ENCODE measurements at places on chromosomes 1 and 21.
A peak's percentile ranks its signal among the peaks of the same experiment; 100 is the strongest.

GRCh38 chr1:228405200-228405978 lies 1.2 kb downstream of the TRIM11 start:
- peak overlapping the region; percentile 99 for H3K4me3 ChIP-seq
- DNase-seq = no peak
- no peaks in the 10 kb centered on the region for H3K27me3 ChIP-seq
- peak overlapping the region; percentile 95 for H3K27ac ChIP-seq

DNA sequence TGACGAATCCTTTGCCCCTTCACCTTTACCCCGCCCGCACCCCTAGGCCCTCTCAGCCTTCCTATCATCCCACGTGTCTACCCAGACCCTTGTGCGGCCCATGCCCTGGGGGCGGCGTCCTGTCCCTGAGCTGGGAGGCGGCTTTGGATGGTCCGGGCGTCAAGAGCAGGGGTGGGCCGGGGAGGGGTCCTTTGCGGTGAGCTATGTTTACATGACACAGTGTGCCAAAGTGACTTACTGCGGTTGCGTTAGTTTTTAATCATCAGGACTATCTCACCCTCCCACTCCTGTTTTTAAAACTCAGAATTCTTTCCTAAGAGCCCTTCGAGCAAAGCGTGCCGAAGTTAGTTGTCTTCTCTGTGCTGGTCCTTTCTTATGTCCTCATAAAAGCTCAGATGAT lies 144.6 kb downstream of the PGBD5 start:
- DNase-seq = peak; percentile 23
- H3K27me3 ChIP-seq = no peaks in the 10 kb centered on the region
- peak overlapping the region; percentile 38 for H3K27ac ChIP-seq
- peaks cover 3% of the 10 kb centered on the region for H3K36me3 ChIP-seq
- peaks cover 29% of the 10 kb centered on the region for H3K4me1 ChIP-seq

GRCh38 chr1:202228484-202229122 lies 35.0 kb downstream of the LGR6 start:
- peaks cover 20% of the 10 kb centered on the region for H3K4me1 ChIP-seq
- H3K36me3 ChIP-seq = no peaks in the 10 kb centered on the region
- peaks cover 29% of the 10 kb centered on the region for H3K27me3 ChIP-seq
- peak overlapping the region; percentile 62 for H3K27ac ChIP-seq
- H3K4me3 ChIP-seq = no peak overlapping the region

DNA sequence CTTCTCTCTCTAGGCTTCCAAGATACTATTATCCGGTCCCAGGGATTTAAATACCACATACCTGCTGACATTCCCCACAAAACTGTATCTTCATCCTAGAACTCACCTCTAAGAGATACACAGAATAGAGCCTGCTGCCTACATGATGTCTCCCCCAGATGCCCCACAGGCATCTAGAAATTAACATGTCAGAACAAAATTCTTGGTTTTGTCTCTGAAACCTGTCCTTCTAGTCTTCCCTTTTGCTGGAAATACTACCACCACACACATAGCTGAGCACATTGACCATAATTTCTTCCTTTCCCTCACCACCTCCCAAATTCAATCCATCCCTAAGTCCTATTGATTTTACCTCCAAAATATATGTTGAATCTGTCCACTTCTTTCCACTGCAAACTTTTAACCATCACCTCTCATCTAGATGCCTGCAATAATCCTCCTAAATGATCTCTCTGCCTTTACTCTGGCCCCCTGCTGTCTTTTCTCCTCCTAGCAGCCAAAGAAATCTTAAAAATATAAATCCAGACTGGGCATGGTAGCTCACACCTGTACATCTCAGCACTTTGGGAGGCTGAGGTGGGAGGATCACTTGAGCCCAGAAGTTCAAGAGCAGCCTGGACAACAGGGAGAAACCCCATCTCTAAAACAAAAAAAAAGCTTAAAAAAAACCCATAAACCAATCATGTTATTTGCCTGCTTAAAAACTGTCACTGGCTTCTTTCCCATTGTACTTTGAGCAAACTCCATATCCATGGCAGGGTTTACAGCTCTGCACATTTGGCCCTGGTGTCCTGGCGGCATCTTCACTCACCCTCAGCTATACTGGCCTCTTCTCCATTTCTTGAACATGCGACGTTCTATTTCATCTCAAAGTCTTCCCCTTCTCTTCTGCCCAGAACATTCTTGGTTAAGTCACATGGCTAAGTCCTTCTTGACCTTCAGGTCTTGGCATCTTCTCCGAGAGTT lies 6.2 kb upstream of the FAM76A start:
- no peak for DNase-seq
- H3K27me3 ChIP-seq = peaks cover 24% of the 10 kb centered on the region
- H3K36me3 ChIP-seq = no peaks in the 10 kb centered on the region
- no peak overlapping the region for H3K27ac ChIP-seq
- peaks cover 2% of the 10 kb centered on the region for H3K4me1 ChIP-seq
- H3K4me3 ChIP-seq = no peak overlapping the region

GRCh38 chr1:231882790-231883189 lies 256.2 kb downstream of the DISC1 start:
- H3K27ac ChIP-seq = no peak overlapping the region
- H3K27me3 ChIP-seq = no peaks in the 10 kb centered on the region
- no peaks in the 10 kb centered on the region for H3K36me3 ChIP-seq
- no peaks in the 10 kb centered on the region for H3K4me1 ChIP-seq
- DNase-seq = no peak

- no peaks in the 10 kb centered on the region for H3K36me3 ChIP-seq
- DNase-seq = no peak
- no peaks in the 10 kb centered on the region for H3K27me3 ChIP-seq
- H3K4me3 ChIP-seq = no peak overlapping the region
- H3K27ac ChIP-seq = no peak overlapping the region
- H3K4me1 ChIP-seq = no peaks in the 10 kb centered on the region
These were observed 409.5 kb upstream of the ADGRL2 start for GRCh38 chr1:81391125-81391828.

DNA sequence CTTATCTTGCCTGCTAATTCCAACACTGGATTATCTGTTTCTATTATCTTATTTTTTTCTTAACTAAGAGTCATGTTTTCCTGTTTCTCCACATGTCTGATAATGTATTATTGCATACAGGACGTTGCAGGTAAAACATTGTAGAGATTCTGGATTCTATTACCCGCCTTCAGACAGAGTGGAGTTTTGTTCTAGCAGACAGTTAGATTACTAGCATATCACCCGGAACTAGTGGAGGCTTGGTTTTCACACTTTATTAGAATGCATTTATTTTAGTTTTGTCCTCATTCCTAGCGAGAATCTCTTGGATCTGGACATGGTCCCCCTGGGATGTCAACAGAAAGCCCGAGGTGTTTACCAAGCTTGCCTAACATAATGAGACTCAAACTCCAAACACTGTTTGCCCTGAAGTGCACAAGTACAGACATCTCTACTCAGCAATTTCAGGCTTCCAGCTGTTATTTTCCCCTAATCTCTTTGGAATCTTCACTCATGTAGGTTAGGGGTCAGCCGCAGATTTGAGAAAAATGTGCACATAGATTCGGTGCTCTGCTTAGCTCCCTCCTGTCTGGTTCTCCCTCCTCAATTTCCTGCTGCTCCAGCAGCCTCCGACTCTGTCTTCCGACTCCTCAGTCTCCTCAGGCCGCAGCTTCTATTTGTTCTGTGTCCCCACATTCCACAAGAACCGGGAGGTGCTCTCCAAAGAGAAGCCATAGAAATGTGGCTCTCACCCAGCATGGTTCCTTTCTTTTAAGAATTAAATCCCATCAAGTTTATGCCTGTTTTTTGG lies 36.8 kb upstream of the PTPRF start:
- peaks cover 12% of the 10 kb centered on the region for H3K27me3 ChIP-seq
- peaks cover 4% of the 10 kb centered on the region for H3K36me3 ChIP-seq
- no peak for DNase-seq
- H3K4me3 ChIP-seq = no peak overlapping the region
- no peak overlapping the region for H3K27ac ChIP-seq
- H3K4me1 ChIP-seq = no peaks in the 10 kb centered on the region

GRCh38 chr1:107228704-107229371 lies 88.0 kb downstream of the NTNG1 start:
- DNase-seq = no peak
- H3K27me3 ChIP-seq = no peaks in the 10 kb centered on the region
- no peak overlapping the region for H3K4me3 ChIP-seq
- no peaks in the 10 kb centered on the region for H3K4me1 ChIP-seq
- no peak overlapping the region for H3K27ac ChIP-seq
- no peaks in the 10 kb centered on the region for H3K36me3 ChIP-seq

DNA sequence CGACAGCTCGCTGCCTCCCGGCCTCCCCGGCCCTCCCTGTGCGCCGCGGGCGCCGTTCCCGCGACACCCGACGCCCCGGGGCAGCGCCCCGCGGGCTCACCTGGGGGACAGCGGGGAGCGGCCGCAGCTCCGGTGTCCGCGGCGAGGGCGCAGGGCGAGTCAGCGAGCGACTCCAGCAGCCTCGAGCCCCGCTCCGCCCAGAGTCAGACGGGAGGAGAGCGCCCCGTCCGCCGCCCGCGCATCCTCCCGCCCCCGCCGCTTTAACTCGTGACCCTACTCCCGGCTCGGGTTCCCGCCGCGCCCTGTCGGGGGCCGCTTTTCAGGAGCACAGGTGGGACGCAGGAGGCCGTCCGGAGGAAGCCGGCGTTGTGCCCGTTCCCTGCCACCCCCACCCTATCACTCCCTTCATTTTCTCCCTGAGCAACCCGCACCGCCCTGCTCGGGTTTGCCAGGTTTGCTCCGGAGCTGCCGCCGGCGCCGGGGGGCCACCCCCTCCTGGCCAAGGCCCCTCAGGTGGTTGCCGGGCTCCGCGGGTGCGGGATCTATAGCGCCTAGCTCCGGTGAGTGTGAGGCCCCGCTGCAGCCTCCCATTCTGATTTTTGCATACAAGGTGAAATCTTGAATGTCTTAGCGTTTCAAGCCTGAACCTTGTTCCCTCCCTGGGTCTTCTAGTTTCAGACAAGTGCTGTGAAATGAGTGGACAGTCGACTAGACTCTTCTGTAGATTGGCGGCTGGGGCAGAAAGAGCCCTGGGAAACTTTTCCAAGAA lies at the start of gene MCOLN3:
MCOLN3 (minus strand) TSS at position 205 of the 769 bp plus-strand sequence. CDS start 3,140 bp downstream, outside the sequence.
- peaks cover 52% of the 10 kb centered on the region for H3K27me3 ChIP-seq
- no peak within 1 kb of the TSS for H3K27ac ChIP-seq
- H3K4me1 ChIP-seq = peaks cover 27% of the 10 kb centered on the region
- DNase-seq = peak; percentile 63

DNA sequence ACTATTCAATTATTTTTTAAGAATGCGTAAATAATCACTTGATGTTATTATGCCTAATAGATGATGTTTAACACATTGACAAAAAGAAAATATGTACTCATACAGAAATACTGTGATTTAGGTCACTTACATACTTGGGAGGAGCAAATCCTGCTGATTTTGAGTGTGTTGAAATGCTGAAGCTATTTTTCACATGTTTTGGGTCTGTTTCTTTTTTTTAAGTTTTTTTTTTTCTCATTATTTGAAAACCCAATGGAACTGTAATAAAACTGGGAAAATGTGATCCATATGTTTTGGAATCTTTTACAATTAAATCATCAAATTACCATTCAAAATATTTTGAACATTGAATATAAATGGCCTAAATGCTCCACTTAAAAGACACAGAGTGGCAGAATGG lies 366.2 kb upstream of the ADAMTS5 start:
- H3K27ac ChIP-seq = no peak overlapping the region
- H3K4me1 ChIP-seq = no peaks in the 10 kb centered on the region
- H3K27me3 ChIP-seq = no peaks in the 10 kb centered on the region
- H3K36me3 ChIP-seq = no peaks in the 10 kb centered on the region
- H3K4me3 ChIP-seq = no peak overlapping the region
- no peak for DNase-seq

GRCh38 chr1:29939079-29939478 lies 702.8 kb downstream of the PTPRU start:
- no peaks in the 10 kb centered on the region for H3K27me3 ChIP-seq
- DNase-seq = no peak
- H3K36me3 ChIP-seq = no peaks in the 10 kb centered on the region
- no peak overlapping the region for H3K4me3 ChIP-seq
- H3K27ac ChIP-seq = no peak overlapping the region

- H3K4me3 ChIP-seq = no peak overlapping the region
- peaks cover 14% of the 10 kb centered on the region for H3K4me1 ChIP-seq
- H3K27me3 ChIP-seq = peaks cover 8% of the 10 kb centered on the region
These were observed 74.9 kb upstream of the ANGPTL1 start for GRCh38 chr1:178945763-178946266.

DNA sequence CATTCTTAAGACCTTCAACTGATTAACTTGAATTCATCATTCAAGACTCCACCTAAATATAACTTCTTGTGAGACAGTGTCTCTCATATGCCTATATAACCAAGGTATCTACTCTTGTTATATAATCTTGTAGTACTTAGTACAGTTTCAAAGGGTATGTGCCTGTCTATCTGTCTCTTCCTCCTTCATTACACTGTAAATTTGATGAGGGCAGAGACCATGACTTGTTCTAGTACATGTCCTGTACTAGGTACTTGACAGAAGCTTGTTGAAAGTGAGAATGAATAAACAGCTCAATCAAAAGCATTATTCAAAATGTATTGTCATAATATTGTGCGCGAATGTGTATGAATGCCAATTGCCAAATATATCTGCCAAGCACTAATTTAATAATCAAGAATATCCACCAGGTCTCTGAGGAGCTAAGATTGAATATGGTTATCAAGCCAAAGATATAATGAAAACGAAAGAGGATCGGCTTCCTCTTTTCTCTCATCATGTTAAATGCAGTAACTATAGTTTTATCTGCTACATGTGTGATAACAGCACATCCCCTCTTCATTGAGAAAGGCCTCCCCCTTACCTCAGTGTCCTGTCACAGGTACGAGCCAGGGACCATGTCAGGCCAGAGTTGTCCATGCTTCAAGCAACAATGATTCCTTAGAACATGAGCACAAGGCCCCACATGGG lies 117.3 kb downstream of the UCHL5 start:
- no peak for DNase-seq
- no peaks in the 10 kb centered on the region for H3K27me3 ChIP-seq
- H3K4me3 ChIP-seq = no peak overlapping the region
- H3K36me3 ChIP-seq = no peaks in the 10 kb centered on the region
- H3K4me1 ChIP-seq = no peaks in the 10 kb centered on the region
- no peak overlapping the region for H3K27ac ChIP-seq

GRCh38 chr1:17742583-17742982 lies 12.6 kb upstream of the ACTL8 start:
- H3K27ac ChIP-seq = no peak overlapping the region
- DNase-seq = no peak
- H3K4me3 ChIP-seq = no peak overlapping the region
- no peaks in the 10 kb centered on the region for H3K4me1 ChIP-seq

GRCh38 chr1:194487172-194487571 lies 1300.8 kb upstream of the B3GALT2 start:
- H3K27me3 ChIP-seq = no peaks in the 10 kb centered on the region
- H3K4me1 ChIP-seq = no peaks in the 10 kb centered on the region
- no peak for DNase-seq

DNA sequence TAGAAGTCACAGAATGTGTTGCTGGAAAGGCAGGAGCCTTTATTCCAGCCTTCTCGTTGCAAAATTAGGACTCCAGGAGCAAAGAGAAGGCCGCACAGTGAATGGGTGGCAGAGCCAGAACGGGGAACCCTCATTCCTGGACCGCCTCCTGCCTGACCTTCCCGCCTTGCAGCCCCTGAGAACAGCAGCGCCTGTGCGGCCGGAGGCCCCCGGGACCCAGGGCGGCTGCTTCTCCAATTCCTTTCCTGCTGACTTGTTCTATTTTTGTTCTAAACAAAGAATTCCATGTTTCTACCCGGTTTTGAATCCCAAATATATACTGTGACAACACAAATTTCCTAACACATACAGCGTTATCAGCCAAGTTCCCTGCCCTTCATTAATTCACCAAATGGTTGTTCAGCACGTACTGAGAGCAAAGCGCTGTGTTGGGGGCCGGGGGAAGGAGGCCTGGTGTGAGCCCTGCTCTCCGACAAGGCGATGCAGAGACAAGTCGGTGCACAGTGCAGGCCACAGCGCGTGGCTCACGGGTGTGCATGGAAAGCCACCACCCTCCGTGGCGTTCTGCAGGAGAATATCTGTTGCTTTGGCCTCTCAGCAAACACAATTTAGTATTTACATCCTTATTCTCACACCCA lies 31.9 kb upstream of the COL6A2 start:
- H3K4me1 ChIP-seq = peaks cover 8% of the 10 kb centered on the region
- DNase-seq = no peak
- peak overlapping the region; percentile 87 for H3K27ac ChIP-seq
- H3K27me3 ChIP-seq = no peaks in the 10 kb centered on the region

All from activated naive CD8-positive, alpha-beta T cell treated with anti-CD3 and anti-CD28 coated beads, Interleukin-2, amount 10 ng/mL, durations not matched to agents 7 days and 5 days (primary cell).